ENCODE measurements at places on chromosomes 2 and 18.

GRCh38 chr18:72940986-72941385 lies 73.2 kb upstream of the NETO1 start:
- no peak for DNase-seq

GRCh38 chr2:74464406-74464805 lies 776 bp downstream of the MOGS start:
- no peak for DNase-seq

GRCh38 chr2:191217580-191217979 lies 27.6 kb upstream of the MYO1B start:
- DNase-seq, result no peak

- no peak for DNase-seq
Measured at GRCh38 chr2:96565111-96565510, 28.6 kb downstream of the ARID5A start.

- DNase-seq, result no peak
Measured at GRCh38 chr18:46920067-46920466, 2.7 kb downstream of the KATNAL2 start.

DNA sequence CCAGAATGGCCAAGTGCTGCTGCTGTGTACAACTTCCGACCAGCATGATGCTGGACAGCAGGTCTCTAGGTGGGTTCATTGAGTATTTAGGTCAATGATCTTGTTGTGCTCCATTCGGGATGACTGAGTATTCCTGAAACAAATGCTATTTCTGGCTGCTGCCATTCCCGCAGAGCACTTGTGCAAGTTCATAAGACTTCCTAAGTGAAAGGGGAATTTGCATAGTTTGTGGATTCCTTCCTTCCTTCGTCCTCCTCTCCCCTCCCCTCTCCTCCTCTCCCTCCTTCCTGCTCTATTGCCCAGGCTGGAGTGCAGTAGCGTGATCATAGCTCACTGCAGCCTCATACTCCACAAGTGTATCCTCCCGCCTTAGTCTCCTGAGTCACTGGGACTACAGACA lies 40.4 kb downstream of the LDLRAD4 start:
- DNase-seq, result no peak

- peak; percentile 34 for DNase-seq
Measured at GRCh38 chr18:63319383-63320122, at the start of gene BCL2. TSS of gene BCL2 (minus strand) at chr18:63319769.

GRCh38 chr2:54249629-54250028 lies 6.4 kb downstream of the TSPYL6 start:
- DNase-seq, result no peak

DNA sequence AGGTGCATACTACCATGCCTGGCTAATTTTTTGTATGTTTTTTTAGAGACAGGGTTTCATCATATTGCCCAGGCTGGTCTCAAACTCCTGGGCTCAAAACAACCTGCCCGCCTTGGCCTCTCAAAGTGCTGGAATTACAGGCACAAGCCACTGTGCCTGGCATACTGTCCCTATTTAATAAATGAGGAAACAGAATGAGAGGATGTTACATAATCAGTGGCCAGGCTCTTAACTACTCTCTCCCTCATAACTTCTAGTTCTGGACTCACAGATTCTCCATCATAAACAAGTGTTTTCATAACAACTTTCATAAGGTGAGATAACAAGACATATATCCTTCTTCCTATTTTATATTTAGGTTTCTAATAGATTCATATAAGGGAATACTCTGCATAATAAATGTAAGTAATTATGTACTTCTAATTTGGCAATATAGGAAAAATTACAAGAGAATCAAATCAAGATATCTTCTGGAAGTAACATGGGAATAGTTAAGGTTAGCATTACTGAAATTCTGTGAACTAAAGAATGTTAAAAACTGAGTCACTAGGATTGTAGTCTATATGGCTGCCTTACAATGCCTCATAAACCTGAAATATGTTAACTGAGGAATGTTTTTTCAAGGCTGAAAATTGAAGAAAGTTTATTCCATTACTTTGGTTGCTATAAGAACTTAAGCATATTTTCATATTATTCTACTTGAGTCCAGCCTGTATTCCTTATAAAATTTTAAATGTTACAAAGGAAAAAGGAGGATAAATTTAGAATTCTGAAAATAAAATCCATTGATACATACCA lies 71.3 kb downstream of the SLC25A12 start:
- DNase-seq, result no peak

GRCh38 chr2:21103274-21103891 lies 20.4 kb upstream of the TDRD15 start:
- no peak for DNase-seq

- no peak for DNase-seq
Measured at GRCh38 chr18:64474255-64474654, 325.4 kb upstream of the LINC00305 start.

GRCh38 chr2:207316484-207316883 lies 150.7 kb upstream of the KLF7 start:
- no peak for DNase-seq

GRCh38 chr2:103138123-103138901 lies 376.5 kb downstream of the TMEM182 start:
- DNase-seq, result peak; percentile 8

DNA sequence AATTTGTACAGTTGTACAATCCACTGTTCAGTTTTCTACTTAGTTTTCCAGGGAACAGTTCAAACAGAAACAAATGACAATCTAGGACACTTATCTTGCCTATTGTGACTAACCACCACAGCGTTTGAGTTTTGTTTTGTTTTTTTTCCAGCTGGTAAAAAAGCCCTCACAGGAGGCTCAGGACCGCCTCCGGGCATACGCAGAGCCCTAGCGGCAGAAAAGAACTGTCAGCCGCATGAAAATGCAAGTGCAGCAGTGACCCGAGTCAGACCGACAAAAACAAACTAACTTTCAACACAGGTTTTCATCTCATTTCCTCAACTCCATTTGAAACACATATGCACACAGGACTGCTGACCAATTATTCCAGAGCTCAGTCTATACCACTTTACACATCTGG lies 68.6 kb downstream of the STEAP3 start:
- DNase-seq, result no peak

GRCh38 chr2:46053564-46053963 lies 243.6 kb upstream of the EPAS1 start:
- no peak for DNase-seq

DNA sequence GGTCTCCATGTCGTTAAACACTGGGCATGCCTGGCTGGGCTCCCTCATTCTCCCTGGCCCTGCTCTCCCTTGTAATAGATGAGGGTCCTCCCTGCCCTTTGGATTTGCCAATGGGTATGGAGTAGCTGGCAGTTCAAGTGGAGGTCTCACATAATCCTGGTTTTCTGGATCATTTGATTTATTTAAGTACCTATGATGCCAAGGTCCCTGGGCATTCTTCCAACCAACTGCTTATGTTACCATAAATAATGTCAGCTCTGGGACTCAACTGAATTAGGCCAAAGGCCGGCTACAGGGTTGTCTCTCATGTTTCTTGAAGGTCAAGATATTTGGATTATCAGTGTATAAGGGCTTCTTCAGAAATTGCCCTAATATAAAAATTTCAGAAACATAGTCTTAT lies 104.9 kb upstream of the LYPD6 start:
- DNase-seq, result no peak

GRCh38 chr2:2743164-2743571 lies 412.1 kb upstream of the MYT1L start:
- DNase-seq, result no peak

GRCh38 chr2:238308177-238308576 lies 12.1 kb upstream of the TRAF3IP1 start:
- DNase-seq, result no peak

GRCh38 chr18:76449111-76449453 lies 46.0 kb downstream of the ZNF516 start:
- DNase-seq, result no peak

- DNase-seq, result no peak
Measured at GRCh38 chr2:119136093-119136492, 22.5 kb downstream of the C1QL2 start.

GRCh38 chr18:46711444-46711863 lies 45.4 kb downstream of the ST8SIA5 start:
- DNase-seq, result peak; percentile 71

- DNase-seq, result peak; percentile 67
Measured at GRCh38 chr18:9516437-9517064, 41.2 kb downstream of the RALBP1 start.

DNA sequence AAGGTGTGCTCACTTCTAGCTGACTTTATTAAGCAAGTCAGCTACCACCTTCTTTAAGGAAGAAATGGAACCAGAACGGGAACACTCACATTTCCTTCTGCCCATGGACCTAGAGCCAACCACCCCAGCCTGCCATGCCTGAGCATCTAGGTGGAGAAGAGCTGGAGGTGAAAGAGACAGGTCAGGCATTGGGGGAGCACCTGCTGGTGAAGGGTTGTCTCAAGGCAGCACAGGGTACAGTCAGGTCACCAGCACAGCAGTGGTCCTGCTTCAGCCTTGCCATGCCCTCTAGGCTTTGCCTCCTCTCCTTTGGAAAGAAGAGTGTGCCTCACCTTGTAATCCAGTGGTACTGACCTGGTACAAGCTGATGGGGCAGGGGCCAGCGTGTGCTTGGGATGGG lies 107.9 kb downstream of the KCNF1 start:
- no peak for DNase-seq

GRCh38 chr18:50507120-50507590 lies 52.7 kb upstream of the MAPK4 start:
- DNase-seq, result no peak

GRCh38 chr18:47235096-47235495 lies 16.4 kb downstream of the SKOR2 start:
- no peak for DNase-seq

DNA sequence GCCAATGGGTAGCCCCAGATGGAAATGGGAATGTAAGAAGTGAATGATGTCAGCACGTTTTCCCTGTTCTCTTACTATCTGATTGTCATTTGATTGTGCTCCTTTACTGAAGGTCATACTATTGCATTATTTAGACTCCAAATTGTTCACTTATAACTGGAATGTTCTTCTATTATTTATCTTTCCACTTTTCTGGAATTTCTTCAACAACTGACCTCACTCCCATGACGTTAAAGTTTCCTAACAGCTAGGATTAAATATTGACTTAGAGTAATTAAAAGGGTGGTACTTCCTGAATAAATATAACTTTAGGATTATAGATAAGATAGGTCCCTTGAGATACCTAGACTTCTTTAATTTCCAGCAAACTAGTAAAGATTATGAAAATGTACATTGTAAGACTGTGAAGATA lies 10.9 kb upstream of the GULP1 start:
- no peak for DNase-seq

DNA sequence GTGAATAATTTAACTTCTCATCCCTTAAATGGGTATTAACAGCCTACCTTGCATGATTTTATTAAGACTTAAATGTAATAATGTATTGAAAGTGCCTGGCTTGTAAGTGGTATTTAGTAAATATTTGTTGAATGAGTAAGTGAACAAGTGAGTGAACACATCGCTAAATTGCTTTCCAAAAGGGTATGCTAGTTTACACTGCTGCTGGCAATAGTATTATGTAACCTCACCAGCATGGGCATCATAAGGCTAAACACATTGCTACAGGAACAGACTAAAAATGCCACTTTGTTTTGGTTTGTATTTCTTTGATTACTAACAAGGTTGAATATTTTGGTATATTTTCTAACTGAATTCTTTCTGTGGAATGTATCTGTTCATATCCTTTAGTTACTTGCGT lies 9.8 kb downstream of the WDR43 start:
- no peak for DNase-seq

DNA sequence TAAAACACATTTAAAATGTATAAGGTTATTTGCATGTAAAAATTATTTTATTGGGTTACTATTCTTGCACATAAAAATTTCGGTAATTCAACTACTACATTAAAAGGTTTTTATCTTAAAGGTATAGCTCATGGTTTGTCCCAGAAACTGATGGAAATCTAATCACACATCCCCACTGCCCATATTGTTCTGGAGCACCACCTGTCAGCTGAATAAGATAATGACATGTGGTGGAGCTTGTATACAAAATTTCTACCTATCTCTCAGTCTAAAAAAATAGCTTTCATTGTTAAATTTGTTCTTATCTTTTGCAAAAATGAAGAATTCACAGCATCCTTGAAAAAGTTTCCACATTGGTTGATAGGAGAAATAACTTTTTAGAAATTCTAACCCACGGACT lies 18.3 kb downstream of the ERBB4 start:
- DNase-seq, result no peak

DNA sequence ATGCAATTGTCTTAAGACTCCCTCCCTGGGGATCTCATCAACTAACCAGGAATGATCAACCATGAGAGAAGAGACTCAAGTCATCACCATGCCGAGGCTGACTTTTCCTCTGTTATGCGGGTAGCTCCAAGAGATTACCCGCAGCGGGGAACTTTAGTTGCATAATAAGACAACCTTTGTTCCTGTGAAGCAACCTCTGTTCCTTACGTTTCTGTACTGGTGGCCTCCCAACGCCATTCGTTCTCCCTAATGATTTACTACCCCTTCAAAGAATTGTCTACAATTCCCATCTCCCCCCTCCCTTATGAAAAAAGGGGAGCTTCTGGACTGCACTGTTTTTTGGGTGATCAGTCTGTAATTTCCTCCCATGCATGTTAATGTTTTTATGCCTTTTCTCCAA lies 66.1 kb upstream of the LRPPRC start:
- DNase-seq, result no peak

DNA sequence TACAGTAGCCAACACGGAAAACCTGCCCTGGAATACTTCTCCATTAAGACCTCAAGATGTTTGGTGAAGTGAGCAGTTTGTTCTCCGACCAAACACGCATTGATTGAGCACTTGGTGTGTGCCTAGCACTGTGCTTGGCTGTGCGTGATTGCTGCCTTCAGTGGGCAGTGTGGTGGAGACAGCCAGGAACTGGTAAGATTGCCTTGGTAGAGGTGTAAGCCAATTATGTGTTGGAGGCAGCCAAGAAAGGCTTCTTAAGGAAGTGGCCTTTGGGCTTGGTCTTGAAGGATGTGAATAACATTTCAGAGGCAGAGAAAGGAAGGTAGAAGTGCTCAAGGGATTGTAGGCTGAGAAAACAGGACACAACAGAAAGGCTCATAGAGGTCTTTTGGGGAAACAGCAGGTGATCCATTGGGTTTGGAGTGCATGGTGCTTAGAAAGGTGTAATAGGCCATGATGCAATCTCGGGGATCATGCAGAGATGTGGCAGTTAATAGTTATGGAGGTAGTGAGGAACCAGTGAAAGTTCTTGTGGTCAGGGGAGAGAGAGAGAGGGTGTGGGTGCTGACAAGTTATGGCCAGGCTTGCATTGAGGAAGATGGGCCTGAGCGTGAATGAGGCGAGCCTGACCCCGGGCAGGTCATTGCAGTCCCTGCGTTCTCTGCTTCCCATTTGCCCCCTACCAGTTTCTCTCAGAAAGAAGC lies 6.3 kb downstream of the B3GNT2 start:
- DNase-seq, result no peak

Data from hematopoietic multipotent progenitor cell treated with erythropoietin and hydrocortisone succinate and interleukin-3 and kit ligand, for 8 days (in vitro differentiated cells).